ENCODE measurements at places on chromosomes 1 and 21.

DNA sequence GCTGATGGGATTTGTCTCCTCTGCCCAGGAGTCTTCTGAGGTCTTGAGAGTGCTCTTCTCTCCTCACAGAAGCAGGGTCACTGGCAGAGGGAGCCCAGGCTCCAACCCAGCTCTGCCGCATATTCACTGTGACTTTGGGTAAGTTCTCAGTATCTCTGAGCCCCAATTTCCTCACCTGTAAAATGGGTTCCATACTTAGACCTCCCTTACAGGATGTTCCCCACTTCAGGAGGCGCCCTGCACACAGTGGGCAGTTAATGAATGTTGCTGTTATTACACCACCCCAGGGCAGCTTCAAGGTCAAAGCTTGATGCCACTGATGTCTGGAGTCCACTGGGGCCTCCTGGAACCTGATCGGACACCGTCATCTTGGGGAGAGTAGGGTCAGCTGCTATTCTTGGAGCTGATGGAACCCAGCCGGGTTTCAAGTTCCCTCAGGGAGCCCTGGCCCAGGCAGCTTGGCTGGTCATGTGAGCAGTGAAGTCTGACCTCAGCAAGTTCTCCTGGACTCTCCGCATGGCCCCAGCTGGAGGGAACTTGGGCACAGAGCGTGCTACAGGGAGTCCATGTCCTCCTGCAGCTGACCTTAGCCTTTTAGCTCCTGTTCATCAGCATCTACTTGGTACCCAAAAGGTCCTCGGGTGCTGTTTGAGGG lies 21.8 kb downstream of the COA7 start:
- peak; percentile 69 for DNase-seq

- peak; percentile 85 for DNase-seq
These were observed 19.7 kb downstream of the CDK18 start for GRCh38 chr1:205523891-205524793.

DNA sequence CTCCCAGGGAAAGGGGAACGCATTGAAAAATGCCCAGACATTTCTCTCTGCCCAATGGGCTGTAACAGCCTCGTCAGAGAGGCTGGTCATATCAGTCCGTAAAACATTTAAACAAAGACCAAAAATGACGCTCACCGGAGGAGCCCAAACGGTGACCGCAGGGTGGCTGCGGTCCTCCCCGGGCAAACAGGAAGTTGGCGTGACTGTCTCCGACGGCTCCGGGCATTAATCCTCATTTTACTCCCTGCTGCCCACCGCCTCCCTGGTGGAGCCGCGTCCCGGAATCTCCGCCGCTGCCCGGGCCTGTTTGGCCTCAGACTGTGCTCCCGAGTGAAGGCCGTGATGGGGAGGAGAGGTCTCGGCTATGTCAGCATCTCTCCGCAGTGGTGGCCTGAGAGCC lies 9.9 kb downstream of the PRDM16 start:
- no peak for DNase-seq

DNA sequence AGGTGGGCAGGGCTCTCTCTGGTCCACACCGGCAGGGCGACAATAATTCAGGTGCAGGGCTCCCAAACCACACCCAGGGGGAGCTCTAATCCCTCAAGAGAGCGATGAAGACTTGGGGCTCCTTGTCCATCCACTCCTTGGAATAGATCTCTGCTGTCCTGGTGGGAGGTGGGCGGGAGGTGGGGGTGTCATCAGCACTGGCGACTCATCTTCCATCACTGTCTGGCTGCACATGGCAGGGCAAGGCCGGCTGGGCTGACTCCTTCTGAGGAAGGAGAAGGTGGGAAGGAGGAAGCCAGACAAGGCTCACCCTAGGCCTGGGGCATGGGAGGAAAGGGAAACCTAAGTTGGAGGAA lies 29.3 kb downstream of the TNNT2 start:
- peak; percentile 67 for DNase-seq

DNA sequence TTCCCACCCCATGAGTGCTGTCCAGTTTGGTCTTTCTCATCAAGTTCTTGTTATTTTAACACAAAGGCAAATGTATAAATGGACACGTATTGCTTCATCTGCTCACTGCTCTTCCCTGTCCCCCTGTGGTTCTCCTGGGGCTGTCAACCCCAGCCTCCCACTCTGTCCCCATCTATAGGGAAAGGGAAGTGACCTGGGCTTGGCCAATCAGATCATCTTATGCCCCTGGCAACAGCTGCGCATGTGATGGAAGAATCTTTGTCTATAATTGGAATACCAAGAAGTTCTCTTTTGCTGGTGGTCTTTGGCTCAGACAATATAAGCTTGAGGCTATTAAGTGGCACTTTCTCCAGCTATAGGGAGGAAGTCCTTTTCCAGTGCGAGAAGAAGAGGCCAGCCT lies 4.7 kb upstream of the CCSAP start:
- DNase-seq, result peak; percentile 41

GRCh38 chr1:155192346-155193274 lies 15.1 kb downstream of the THBS3 start:
- DNase-seq, result no peak

DNA sequence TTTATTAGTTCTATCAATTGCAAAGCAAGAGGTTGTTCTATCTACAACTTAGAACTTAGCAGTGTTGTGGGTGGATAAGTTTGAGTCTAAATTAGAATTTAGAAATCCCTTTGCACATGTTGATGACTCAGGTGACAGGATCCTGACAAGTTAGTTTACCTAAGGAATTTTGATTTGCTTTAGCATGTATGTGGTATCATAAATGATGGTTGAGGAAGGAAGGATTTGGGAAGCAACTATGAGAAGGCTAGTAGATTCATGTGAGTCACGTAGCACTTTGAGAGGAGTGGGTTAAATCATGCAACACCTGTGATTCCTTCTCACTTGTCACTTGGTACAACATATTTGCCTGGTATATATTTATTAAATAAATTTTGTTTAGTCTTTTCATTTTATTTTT lies 223.7 kb upstream of the USP25 start:
- DNase-seq, result no peak

- DNase-seq, result no peak
These were observed 6.4 kb downstream of the SZT2 start for GRCh38 chr1:43396059-43396458.

GRCh38 chr1:233738850-233739249 lies 124.9 kb downstream of the KCNK1 start:
- DNase-seq, result no peak

- no peak for DNase-seq
These were observed 24.4 kb downstream of the ALG14 start for GRCh38 chr1:95048317-95048716.

DNA sequence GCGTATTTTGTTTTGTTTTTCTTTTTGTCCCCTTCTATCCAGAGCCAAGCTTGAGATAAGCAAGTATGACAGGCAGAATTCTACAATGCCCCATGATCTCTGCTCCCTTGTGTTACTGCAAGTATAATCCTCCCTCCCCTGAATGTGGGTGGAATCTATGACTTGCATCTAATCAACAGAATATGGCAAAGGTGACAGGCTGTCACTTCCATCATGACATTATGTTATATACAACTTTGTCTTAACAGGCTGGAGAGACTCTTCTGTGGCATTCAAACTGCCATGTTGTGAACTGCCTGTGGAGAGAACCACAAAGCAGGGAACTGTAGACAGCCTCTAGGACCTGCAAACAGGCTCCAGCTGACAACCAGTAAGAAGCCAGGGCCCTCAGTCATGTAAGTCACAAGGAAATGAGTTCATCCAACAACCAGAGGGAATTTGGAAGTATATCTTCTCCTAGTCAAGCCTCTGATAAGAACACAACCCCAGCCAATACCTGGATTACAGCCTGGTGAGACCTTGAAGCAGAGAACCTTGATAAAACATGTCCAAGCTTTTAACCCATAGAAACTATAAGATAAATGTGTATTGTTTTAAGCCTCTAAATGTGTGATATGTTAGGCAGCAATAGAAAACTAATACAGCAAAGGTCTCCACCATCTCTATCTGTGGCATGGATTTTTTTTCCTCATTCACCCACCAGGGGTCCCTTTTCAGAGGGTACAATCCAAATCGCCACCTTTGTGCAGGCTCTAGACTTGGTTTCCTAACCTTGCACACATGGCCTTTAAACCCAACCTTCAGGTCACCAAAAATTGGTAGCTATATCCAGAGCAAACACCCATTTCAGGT lies 5.7 kb upstream of the C1orf162 start:
- peak; percentile 35 for DNase-seq

GRCh38 chr1:33364565-33364918 lies 43.6 kb upstream of the A3GALT2 start:
- no peak for DNase-seq

DNA sequence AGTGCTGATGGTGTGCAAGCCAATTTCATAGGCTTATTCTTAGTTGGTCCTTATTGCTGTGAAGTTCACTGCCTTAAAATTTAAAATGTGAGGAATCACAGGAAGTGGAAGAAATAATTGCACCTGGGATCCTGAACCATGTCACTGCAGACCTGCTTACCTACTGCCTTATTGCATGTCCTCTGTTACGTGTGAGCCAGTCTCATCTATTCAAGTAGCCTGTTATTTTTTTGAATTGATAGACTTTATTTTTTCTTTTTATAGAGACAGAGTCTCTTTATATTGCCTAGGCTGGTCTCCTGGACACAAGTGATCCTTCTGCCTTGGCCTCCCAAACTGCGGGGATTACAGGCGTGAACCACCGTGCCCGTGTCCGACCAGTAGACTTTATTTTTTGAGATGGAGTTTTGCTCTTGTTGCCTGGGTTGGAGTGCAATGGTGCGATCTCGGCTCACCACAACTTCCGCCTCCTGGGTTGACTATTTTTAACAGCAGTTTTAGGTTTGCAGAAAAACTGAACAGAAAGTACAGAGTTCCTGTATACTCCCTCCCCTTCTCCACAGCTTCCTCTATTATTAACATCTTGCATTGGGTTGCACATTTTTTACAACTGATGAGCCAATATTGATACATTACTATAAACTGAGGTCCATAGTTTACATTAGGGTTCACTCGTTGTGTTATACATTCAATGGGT lies 14.0 kb upstream of the DISC1 start:
- DNase-seq, result peak; percentile 86

GRCh38 chr1:65258106-65258505 lies 51.2 kb upstream of the DNAJC6 start:
- DNase-seq, result peak; percentile 14

DNA sequence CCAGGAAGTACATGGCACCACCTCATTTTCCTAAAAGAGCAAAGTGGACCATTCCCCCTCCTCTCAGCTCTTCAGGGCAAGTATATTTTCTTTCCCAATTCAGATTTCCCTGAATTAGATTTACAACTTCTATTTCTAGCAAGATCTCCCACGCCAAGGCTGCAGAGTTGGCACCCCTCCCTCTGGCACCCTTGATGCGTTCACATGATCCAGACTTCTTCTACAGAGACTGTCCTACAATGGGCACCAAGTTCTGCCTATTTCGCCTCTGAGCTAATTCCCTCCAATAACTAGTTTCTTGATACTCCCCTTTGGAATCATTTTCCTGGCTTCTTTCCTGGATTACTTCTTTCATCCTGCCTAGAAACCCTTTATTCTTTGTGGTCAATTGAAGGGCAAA lies 122.0 kb downstream of the CDC7 start:
- DNase-seq, result no peak

DNA sequence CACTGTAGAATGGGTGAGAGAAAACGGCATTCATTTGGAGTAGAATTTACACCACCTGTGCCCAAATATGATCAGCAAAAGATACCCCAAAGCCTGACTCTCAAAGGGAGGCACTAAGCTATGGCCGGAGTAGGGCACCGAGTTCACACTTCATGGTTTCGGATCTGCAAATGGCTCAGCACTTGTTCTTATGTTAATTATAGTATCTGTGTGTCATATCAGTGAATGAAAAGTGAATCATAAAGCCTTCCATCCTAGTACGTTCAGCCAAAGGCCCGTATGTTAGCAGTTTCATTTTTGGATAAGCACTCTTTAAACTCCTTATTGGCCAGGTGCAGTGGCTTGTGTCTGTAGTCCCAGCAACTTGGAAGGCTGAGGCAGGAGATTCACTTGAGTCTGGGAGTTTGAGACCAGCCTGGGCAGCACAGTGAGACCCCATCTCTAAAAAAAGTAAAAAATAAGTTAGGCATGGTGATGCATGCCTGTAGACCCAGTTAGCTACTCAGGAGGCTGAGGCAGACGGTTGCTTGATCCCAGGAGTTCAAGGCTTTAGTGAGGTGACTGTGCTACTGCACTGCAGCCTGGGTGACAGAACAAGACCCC lies 4.9 kb upstream of the CORT start:
- no peak for DNase-seq

GRCh38 chr1:207998691-207999090 lies 87.8 kb upstream of the CD34 start:
- no peak for DNase-seq

DNA sequence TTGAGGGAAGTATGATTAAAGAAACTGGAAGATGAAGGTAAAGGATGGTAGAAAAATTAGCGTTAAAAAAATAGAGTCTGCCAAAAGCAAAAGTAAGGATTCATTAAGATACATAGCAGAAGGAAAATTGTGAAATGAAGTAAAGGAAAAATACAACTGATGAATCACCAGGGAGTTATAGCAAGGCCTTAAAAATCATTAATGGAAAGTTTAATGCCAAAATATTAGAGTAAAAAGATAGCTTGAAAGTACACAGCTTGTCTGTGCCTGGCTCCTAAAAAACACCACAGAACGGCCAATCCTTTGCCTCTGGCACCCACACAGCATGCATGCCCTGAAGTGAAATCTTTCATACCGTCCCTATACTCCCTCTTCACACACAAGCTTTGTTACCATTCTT lies 66.9 kb upstream of the APOBEC4 start:
- DNase-seq, result no peak

DNA sequence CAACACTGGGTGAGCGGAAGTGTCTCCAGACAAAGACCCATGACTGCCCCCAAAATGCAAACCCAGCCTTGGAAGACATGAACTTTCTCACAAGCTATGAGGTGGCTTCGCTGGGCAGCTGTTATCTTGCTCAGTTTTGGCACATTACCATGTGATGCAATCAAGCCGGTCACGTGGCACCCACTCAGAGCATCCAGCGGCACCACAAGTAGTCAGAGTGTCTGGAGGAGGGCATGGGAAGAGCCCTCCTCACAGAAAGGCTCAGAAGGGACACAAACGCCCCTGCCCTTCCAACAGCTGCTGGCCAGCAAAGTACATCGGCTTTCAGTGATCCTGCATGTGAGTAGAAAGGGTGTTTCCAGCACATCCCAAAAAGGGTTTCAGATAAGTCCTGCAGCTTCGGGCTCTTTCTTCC lies 145.5 kb upstream of the IRF2BP2 start:
- peak; percentile 83 for DNase-seq

GRCh38 chr1:16038620-16038912 lies 5.0 kb upstream of the CLCNKB start:
- no peak for DNase-seq

DNA sequence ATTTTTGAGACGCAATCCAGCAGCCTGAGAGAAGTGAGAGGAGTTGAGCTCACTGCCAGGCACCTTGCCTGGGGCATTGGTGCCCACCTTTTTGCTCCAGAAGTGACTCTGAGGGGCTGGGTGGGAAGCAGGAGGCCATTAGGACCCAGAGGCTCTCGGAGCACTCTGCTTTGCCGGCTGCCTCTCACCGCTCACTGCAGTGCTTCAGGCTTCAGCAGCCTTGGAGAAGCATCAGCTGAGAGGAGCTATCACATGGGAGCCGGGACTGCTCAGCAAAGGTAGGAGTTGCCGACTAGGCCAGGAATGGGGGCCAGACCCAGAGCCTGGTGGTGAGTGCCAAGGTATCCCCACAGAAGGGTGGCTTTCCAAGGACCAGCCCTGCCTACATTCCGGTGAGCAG lies at the start of gene GPR61:
Gene GPR61 (plus strand): TSS at position 197 of the 400 bp plus-strand sequence. CDS start 3,151 bp downstream, outside the sequence.
- DNase-seq, result no peak

All from suppressor macrophage treated with lipopolysaccharide for 4 hours (primary cell).